DMS153 (cell line): ENCODE measurements at places on chromosomes 11 and 22.
A peak's percentile ranks its signal among the peaks of the same experiment; 100 is the strongest.

- DNase-seq: no peak
Measured at GRCh38 chr22:45045208-45045607, 35.4 kb upstream of the PHF21B start.

DNA sequence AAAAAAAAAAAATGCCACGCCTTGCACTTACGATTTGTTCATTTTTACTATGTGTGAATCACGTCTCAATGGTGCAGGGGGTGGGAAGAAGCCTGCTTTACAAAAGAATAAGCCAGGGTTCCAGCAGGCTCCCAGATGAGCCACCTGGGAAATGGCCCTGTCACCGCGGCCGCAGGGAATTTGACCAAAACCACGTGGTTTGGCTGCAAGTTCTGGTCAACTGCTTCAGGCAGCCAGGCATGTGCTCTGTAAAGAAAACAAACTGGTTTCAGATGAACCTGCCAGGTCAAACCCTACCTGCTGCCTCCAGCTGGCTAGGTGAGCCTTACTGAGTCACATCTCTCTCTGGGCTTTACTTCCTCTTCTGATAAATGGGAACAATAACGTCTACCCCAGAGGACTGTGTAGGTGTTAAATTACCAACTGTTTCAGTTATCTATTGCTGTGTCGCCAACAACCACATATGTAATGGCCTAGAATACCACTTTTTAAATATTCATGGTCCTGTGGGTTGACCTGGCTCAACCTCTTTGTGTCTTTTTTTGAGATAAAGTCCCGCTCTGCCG lies 30.5 kb upstream of the GCAT start:
- DNase-seq: peak; percentile 63

DNA sequence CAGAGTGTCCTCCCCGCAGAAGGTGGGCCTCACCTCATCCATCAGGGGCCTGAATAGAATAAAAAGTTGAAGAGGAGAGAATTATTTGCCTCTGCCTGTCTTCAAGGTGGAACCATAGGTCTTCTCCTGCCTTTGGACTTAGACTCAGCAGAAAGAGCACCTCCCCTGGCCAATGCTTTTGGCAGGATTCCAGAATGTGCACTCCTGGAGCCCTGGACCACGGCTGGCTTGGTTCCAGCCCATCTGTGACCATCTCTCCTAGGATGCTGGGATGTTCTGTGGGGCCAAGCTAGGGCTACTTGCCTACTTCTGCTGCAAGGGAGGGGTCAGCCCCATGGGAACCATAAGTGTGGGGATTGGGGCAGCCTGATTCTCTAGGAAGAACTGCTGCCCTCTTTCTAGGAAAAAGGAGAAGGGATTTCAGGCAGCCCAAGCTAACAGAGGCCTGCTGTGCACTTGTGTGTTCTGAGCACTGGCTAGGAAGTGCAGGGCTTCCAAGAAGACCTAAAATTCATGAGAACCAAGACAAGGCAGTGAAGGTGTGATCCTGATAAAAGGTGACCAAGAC lies 32.2 kb upstream of the SHANK2 start:
- DNase-seq: no peak

DNA sequence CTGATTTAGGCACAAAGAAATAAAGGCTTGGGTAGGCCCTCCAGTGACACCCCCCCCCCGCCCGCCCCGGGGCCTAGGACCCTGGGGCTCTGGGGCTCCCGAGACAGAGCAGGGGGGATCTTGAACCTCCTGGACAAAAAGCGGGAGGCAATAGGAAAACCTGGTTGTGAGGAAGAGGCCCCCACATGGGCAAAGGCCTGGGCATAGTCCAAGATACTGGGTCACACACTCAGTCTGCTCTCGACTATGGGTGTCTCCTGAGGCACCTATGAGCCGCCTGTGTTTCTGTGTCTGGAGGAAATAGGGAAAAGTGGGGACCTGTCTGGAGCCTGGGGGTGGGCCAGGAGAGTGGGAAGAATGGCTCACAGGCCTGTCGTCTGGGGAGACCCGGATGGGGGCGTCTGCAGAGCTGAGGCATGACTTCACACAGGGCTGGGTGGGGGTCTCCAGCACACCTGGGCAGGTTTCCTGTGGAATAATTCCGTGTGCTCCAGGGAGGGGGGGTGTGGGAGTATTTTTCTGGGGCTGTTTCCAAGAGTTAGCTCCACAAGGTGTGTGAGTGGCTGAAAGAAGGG lies 2.4 kb upstream of the MN1 start:
- DNase-seq: no peak

DNA sequence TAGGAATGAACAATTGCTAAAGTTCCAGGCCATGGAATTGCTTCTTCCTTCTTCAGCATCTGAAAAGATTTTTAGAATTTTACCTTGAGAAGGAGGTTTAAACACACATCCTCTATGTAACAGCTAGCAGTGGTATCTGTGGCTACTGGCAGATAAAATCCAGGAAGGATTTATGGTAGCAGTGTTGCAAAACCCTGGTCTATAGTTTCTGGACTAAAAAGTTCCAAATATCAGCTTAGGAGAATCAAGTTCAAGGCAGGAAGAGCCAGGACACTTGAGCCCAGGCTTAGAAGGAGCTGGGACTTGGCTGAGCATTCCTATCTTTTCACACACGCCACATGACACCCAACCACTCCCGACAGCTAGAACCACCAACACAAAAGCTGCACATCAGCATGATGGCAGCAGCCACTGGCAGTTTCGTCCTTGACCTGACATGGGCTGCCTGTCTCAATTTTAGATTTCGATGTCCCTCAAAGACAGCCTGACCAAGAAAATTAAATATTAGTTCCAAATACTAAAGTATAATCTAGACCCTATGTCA lies 14.1 kb downstream of the LARGE2 start:
- DNase-seq: no peak

DNA sequence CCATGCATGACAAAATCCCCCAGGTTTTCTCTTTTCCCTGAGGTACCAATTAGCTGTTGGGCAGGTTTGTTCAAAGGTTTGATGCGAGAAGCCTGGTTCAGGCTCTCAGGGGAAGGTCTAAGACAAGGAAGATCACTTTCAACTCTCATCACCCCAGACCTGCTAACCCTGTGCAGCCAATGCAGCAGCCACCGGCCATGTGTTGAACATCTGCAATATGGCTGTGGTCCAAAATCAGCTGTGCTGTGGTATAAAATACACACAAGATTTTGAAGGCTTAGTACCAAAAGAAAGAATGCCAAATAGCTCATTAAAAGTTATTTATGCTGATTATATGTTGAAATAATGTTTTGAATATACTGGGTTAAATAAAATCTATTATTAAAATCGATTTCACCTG lies 58.5 kb downstream of the SMCO4 start:
- DNase-seq: no peak

GRCh38 chr11:15947681-15948648 lies 408.4 kb downstream of the SOX6 start:
- DNase-seq: no peak

GRCh38 chr22:29155966-29156365 lies 49.7 kb upstream of the EMID1 start:
- DNase-seq: no peak

DNA sequence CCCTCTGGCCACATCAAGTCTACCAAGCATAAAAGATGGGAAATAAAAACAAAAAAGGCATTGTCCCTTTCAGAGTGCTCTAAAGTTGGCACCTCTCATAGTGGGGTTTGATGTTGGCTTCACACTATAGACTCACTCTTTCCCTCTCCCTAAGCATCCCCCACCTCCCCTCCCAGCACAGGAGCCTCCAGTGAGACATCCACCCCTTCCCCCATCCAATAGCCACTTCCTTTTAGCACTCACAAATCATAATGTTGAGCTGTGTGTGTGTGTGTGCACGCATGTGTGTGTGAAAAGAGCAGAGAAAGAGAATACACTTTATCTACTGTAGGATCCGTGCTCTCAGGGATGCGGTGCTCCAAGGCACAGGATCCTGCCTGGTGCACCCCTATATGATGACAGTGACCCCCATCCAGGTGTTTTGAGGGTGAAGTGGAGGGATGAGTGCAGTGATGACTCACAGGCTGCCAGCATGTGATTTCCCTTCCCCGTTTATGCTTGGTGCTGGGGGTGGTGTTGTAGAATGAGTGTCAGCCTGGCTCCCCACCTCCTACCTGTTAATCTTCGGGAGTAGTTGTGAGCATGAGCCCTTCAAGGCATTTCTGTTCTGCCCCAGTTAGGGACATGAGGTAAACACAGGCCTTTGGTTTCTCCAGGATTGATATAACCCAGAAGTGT lies 235.2 kb upstream of the B3GAT1 start:
- no peak for DNase-seq

DNA sequence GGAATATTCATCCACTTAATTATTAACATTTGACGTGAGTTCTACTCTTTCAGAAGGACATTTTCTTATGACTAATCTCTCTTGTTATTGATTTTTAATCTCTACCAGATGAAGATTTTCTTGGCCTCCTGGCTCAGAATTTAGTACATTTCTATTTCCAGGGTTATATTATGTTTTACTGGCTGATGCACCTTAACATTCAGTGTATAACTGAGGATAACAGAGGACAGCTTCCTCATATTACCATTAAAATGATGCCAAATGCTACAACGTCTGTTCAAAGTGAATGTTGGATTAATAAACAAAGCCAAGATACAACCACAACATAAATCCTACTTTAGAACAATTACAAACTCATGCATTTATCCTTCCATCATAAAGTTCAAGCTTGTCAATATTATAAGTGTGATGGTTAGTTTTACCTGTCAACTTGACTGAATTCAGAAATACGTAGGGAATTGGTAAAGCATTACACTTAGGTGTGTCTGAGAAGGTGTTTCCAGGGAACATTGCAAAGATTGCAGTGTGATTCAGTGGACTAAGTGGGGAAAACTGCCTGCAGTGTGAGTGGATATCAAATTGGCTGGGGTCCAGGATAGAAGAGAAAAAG lies 485.2 kb downstream of the LRRC4C start:
- DNase-seq: no peak

DNA sequence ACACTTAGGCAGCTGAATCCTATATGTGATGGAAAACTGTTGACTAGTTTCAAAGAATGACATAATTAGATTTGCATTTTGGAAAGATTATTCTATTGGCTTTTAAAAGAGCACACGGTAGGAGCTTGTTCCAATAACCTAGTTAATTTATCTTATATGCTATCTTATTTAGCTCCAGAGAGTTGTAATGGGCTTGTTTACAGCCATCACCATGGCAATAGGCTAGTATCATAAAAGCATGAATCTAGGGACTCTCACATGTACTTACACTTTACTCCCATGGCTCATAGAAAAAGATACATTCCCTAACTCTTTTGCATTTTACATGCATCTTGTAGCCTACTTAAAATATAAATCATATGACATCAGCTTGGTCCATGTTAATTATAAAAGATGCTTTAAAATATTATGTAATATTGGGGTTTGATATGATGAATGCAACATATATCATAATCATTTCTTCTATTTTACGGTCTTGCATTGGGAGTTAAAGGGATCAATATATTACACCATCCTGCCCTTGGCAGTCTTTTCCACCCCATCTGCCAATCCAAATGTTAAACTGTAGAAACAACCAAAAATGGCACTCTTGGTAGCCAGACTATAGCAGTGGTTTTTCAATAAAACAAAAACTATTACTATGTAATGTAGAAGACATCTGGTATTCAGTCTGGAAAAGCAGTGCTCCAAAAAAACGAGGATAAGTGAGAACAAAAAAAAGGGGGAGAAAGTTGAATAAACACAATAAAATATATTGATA lies 2254.0 kb downstream of the LRRC4C start:
- DNase-seq: no peak

DNA sequence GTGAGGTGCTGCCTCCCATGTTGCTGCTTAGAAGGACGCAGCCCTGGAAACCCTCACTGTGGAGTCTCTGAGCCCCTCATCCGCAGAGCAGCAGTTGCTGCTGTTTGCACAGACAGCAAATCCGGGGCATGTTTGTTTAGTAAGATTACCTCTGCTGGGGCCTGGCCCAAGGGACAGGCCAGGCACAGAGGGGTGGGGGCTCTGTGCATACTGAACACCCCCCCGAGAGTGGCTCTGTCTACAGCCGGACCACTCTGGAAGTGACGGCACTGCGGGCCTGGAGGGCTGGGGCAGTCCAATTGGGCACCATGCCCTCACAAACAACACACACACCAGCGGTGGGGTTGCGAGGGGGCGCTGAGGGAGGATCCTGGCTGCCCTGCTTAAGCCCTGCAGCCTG lies 22.9 kb upstream of the CCDC188 start:
- no peak for DNase-seq

- DNase-seq: no peak
Measured at GRCh38 chr11:44598831-44599230, 33.4 kb downstream of the CD82 start.

- no peak for DNase-seq
Measured at GRCh38 chr11:86753459-86753858, 46.9 kb upstream of the PRSS23 start.

GRCh38 chr11:64124147-64124546 lies 41.8 kb downstream of the MACROD1 start:
- DNase-seq: no peak

GRCh38 chr11:102802341-102802740 lies 4.4 kb upstream of the MMP1 start:
- no peak for DNase-seq
